Stimulated activated CD4-positive, alpha-beta T cell treated with anti-CD3 and anti-CD28 coated beads, Interleukin-15, amount 100 ng/mL, for 48 hours (primary cell): ENCODE measurements at places on chromosomes 12 and 14.

DNA sequence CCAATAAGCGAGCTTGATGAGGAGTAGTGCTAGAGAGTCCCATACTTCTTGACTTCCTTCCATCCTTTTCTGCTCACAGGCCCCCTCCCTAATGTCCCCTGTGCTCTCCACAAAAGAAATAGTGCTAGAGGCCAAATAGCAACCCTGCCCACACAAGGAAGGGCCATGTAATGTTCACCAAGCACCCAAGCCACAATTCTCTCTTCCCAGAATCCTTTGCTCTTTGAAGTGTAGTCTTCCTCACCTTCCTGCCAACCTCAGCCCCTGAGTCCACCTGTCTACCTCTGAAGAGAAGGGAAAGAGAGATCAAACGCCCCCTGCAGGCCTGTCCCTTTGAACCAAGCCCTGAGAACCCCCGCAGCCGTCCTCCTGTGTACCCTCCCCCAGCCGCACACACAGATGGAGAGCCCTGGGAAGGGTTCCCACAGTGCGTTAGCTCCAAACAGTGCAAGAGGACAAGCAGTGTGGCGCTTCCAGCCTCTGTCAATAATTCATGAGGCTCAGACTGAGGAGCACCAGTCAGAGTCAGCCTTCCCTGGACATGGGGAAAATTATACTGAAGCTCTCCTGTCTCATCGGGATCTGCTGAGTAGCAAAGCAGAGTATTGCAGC lies 1.9 kb upstream of the DHRS4 start:
- no peak for DNase-seq

GRCh38 chr12:128426511-128426910 lies 159.5 kb downstream of the TMEM132C start:
- DNase-seq, result no peak

DNA sequence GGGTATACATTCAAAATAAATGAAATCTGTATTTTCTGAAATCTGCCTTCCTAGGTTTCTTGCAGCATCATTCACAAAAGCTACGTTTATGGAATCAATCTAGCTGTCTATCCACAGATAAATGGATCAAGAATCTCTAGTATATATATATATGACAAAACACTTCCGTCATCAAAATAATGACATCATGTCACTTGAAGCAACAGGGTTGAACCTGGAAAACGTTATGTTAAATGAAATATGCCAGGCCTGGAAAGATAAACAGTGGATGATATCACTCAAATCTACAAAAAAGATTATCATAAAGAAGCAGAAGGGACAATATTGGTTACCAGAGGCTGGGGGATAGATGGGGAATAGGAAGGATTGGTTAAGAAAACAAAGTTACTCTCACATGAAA lies 28.6 kb downstream of the ASCL4 start:
- DNase-seq, result no peak

- DNase-seq, result no peak
Measured at GRCh38 chr12:53244337-53244736, 12.3 kb upstream of the RARG start.

DNA sequence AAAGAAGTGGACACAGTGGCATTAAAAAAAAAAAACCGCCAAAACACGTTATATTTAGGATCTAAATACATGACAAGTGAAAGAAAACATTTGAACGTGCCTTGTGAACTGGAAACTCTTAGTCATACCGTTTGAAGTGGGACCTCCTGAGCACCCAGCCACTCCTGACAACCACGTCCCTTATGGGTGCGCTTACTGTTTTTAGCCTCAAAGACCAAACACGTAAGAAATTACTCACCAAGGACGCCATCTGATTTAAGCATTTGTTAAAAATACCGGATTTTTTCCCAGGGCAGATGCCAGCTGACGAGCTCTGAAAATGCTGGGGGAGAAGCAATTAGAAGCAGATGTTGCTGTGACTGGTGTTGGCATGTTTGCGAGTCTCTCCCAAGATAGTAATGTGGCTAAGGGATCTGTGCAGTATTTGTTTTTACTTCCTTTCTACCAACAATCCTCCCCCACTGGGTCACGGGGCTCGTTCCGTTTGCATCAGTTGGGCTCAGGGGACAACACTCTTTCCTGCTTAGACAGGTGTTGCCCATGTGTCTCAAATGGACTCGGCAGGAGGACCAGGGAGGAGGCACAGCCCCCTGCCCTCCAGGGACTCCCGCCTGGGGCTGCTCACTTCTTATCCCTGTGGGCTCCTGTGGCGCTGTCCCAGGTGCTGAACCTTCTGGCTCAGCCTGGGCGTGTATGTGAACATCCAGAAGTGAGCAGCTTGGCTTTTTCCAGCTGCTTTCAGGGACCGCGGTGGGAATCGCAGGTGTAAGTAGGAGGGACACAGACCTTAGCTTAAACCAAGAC lies 101.0 kb downstream of the BEGAIN start:
- peak; percentile 27 for DNase-seq

GRCh38 chr14:74476607-74477006 lies 16.5 kb downstream of the NPC2 start:
- no peak for DNase-seq

DNA sequence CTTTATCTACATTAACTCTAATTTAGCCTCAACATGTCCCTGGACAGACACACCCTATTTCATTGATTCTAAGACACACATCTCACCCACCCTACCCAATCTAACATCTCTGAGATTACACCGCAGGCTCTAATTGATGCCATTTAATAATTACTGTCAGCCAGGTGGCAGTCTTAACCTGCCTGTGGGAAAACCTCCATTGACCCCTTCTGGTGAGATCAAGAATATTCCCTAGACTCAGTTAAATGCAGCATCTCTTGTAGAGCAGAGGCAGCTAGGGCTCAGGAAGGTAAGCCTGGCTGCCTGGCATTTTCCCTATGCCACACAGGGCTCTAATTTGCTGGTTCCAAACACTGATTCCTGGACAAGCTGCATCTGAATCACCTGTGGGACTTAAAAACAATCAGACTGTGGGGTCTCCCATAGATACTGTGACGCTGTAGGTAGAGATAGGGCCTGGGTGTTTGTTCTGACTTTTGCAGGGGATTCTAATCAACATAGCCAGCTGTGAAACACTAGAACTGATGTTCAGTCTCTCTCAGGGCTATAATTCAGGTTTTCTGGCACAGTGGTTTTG lies 14.3 kb downstream of the MCRS1 start:
- no peak for DNase-seq

DNA sequence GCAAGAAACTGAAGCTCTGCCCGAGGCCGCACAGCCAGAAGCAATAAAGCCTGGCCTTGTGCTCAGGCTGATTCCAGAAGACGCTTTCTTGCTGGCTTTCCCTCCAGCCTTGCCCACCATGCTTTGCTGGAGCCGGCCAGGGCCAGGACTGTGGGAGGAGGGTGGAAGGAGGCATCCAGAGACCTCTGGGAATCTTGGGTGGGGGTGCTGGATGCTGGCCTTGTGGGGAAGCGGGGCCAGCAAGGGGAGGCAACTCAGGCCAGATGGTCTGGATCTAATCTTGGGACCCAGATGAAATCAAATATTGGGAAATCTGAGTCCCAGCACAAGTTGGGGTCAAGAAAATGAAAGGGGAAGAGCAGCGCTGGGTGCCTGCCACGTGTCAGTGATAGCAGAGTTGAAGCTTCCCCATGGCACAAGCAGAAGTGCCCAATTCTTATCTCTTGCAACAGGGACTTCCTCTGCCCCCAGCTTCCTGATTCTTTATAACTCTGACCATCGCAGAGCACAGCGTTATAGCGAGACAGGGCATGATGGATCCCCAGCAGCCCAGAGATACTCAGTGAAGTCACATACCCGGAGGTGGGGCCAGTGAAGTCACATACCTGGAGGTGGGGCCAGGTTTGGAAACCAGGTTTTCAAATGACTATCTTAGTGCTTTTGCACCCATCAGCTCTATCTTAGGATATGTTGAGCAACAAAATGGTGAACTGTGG lies 6.4 kb upstream of the RABGGTA start:
- DNase-seq, result no peak

DNA sequence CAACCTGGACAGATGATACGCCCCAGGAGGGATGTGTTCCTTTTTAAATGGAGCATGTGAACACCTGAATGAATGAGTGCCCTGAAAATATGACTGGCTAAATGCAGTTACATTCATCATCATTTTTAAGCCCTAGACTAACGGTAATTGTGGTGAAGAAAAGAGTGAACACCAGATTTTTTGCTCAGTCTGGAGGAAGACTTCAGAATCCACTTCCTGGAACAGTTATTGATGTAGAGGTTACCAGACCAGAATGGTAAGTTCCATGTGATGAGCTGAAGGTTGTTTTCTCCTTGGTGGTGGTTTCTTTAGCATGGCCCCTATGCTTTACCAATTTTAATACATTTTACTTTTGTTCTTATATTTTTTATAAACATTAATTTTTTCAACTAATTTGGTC lies 29.3 kb downstream of the PIWIL1 start:
- no peak for DNase-seq

DNA sequence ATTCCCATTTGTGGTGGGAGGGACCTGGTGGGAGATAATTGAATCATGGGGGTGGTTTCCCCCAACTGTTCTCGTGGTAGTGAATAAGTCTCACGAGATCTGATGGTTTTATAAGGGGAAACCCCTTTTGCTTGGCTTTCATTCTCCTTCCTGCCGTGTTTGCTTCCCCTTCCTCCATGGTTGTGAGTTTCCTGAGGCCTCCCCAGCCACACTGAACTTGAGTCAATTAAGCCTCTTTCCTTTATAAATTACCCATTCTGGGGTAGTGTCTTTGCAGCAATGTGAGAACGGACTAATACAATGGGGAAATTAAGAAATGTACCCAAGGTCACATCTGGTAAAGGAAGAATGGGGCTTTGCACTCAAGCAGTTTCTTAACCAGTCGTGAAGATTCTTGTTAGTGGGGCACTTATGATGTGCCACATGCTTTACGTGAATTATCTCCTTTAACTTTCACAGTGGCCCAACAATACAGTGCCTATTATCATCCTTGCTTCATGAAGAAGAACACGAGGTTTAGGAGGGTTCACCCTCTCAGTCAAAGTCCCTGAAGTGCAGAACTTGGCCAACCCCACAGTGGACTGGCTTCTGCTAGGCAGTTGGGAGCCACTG lies 234.3 kb downstream of the EFCAB11 start:
- DNase-seq, result no peak

- DNase-seq, result no peak
Measured at GRCh38 chr12:13976028-13976584, 5.3 kb downstream of the GRIN2B start.

- no peak for DNase-seq
Measured at GRCh38 chr12:109440851-109441490, 36.1 kb downstream of the KCTD10 start.

- no peak for DNase-seq
Measured at GRCh38 chr12:119804011-119804641, 73.0 kb downstream of the CIT start.

DNA sequence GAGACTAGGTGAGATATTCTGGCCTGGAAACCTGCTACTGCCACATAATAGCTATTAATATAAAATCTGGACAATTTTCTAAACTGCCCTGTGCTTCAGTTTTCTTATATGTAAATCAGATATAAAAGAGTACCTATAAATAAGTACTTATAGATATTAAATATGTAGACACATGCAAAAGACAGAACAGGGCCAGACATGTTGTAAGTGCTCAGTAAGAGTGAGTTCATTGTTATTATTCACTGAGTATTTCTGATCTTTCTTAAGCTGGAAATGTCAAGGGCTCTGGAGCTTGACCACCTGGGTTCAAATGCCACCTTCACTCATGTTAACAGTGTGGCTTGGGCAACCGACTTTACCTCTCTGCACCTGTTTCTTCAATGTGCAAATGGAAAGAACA lies 179.8 kb downstream of the GALC start:
- no peak for DNase-seq

- no peak for DNase-seq
Measured at GRCh38 chr12:39873065-39873464, 232.8 kb downstream of the SLC2A13 start.

DNA sequence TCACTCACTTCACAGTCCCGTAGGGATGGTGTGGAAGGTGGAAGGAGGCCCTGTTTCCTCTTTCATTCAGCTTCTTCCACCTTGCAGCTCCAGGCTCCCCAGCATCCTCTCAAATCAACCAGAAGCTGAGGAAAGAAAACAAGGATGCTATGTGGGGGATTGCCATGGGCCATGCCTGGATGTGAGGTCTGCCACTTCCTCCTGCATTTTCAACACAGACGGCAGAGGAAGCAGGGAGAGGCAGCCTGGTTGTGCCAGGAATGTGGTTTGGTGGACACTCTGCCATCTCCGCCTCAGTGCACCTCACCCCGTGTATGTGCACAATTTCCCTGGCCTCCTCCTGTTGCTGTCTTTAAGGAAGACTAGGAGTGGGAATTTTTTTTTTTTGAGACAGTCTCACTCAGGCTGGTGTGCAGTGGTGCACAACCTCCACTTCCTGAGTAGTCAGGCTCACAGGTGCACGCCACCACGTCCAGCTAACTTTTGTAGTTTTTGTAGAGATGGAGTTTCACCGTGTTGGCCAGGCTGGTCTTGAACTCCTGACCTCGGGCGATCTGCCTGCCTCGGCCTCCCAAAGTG lies 99.2 kb downstream of the SLC15A4 start:
- no peak for DNase-seq

- no peak for DNase-seq
Measured at GRCh38 chr12:27635349-27635972, 60.8 kb upstream of the REP15 start.

DNA sequence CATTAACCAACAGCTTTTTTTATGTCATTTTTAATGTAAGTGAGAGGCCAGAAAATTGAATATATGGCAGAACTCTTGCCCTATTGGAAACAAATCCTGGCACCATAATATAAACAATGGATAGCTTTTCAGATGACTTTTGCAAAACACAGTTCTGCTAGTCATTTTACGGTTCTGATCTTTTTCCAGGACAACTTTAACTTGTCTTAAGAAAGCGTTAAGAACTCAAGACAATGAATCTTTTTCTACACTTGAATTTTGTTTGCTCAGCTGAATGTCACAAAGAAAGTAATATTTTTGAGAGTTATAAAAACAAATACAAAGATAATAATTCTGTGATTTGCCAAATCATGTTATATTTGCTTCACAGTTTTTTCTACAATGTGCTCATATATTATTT lies 13.2 kb downstream of the KERA start:
- DNase-seq, result no peak

DNA sequence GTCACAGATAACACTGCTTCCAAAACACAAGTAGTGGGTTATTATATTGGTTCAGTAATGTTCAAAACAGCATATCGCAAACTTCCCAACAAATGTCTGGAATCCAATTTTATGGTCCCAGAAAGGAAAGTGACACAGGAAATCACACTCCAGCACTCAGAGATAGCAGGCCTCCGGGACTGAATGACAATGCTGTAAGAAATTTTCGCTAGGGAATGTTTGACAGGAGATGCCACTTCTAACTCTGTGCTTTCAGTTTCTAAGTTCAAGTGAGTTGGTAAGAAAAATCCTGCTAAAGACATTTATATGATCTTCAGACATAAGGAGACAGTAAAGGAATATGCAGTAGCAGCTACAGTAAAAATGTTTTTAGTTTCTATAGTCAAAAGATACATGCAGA lies 93.2 kb downstream of the SLC2A13 start:
- DNase-seq, result no peak

DNA sequence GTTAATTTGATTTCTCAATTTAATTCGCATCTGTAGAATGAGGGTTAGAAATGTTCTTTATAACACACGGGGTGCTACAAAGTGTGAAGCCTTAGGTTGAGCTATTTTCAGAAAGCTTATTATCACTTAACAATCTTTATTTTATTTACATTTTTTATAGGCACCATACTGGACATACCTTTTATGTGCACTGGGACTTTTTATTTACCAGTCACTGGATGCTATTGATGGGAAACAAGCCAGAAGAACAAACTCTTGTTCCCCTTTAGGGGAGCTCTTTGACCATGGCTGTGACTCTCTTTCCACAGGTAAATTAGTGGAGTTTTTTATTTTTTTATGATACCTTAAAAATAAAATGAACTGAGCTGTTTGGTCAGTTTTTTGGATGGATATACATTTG lies 16.5 kb downstream of the CHPT1 start:
- no peak for DNase-seq

GRCh38 chr12:113693693-113694092 lies 222.0 kb upstream of the LHX5 start:
- no peak for DNase-seq
